ENCODE measurements at places on chromosomes 2 and 18.

- no peak for DNase-seq
Observed at GRCh38 chr2:6410313-6410712, 455.4 kb downstream of the CMPK2 start.

DNA sequence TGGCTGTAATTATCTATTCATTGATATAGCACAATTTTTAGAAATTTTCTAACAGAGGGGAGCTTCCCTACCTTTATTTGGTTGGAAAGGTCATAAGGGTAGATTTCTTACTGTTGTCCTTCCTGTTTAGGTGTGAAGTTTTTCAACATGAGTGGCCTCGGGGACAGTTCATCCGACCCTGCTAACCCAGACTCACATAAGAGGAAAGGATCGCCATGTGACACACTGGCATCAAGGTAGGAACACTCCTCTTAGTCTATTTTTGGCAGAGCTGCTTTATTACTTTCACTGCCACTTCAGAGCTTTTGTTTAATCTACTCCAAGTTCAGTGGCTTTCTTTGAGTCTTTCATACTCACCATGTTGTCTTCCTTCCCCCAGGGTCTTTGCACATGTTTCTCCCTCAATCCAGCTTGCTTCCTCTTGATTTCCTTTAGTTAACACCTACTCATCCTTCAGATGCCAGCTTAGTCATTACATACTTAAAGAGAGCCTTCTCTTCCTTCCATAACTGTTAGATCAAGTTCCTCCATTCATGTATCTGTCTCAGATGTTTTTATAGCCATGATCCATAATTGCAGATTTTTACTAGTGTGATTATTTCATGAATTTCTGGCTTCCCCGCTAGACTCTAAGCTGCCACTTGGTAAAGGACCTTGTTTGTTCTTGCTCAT, 134.5 kb downstream of the PTRHD1 start:
- no peak for DNase-seq

DNA sequence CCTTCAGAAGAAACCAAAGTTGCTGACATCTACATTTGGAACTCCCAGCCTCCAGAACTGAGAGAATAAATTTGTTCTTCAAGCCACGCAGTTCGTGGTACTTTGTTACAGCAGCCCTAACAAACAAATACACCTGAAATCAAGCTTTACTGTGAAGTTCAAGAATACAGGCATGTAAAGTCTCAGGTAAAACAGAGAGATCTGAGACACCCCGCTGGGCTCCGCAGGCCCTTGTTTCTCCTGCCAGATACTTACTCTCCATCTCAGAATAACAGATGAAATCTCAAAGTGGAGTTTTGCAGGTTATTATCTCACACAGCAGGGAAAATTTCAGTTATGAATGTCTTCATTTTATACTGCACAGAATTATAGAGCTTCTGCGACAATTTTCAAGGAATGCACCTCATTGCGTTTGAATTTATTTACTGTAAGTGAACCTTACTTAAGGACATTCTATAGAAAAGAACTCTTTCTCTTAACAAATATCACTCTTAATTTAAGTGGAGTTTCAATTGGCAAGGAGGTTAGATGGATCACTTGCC, 492.4 kb upstream of the LRATD1 start:
- no peak for DNase-seq

GRCh38 chr2:168030862-168031624, 216.4 kb downstream of the STK39 start:
- no peak for DNase-seq

DNA sequence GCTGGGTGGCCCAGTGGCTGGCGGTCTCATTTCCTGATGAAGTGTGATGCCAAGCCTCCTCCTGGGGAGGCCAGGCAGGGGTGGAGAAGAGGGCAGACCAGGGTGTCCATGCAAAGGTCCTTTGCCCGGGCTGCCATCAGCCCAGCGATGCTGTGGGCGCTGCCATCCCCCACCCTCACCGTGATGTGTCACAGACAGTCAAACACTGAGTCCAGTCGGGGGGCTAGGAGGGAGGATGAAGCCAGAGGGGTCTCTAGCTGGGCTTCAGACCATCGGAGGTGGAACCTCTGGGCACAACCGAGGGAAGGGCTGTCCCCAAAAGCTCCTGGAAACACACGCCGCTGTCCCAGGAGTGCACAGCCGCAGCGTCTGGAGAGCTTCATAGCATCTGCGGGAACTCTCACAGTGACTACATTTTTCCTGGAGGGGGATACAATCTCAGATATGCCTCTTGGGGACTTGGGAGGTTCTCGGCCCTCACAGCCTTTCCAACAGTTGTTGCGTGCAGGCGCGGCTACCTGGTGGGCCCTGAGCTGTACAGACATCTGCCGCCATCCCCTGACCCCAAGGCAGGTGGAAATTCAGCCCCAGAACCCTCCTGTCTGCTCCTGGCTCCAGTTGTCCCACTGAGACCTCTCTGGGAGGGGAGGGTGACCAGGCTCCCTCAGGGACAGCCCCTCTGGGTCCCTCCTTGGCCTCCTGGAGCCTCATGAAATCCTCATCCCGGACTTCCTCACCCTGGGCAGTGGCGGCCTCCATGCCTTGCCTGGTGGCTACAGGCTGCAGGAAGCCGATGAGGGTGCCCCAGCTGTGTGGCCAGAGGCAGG, 26.5 kb upstream of the OTOS start:
- no peak for DNase-seq

GRCh38 chr2:13676269-13676668, 956.2 kb upstream of the LRATD1 start:
- no peak for DNase-seq

GRCh38 chr2:86695053-86695691, 24.9 kb upstream of the RMND5A start:
- no peak for DNase-seq

GRCh38 chr2:24509425-24509824, 18.4 kb downstream of the NCOA1 start:
- no peak for DNase-seq

DNA sequence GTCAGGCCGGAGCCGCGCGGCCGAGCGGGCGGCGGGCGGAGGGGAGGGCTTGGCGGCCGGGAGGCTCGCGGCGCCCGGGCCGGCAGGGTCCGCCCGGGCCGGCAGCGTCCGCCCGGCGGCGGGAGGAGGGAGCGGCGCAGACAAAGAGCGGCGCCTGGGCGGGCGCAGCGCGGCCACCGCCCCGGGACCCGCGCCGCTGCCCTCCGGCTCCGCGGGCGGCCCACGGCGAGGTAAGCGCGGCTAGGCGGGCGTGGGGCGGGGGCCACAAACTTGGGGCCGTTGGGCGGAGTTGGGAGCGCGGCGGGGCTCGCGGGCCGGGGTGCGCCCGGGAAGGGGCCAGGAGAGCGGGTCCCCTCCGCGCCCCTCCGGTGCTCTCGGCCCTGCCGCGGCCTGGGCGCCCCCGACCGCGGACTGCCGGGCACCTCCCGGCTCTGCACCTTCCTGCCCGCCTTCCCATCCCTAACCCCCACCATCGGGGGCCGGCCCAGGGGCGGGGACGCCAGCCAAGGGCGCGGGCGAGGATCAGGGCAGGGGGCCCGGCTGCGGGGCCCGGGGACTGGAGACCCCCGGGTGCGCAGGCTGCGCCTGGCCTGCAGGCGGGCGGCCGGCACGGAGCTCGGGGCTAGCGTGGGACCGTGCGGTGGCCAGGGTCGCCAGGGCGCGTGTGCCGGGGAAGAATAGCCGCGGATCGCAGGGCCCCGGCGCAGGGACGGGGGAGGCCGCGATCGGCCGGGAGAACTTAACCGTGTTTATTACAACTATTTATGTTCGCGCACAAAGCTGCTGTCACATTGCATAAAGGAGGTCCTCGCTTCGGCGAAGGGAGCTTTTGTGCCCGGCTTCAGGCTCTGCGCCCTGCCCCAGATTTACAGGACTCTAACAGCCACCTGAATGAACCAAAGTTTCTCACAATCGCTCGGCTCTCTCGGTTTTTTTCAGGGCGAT, at the start of gene NCK2:
TSS of gene NCK2 (plus strand) at position 4 of the 945 bp plus-strand sequence. CDS start 110,152 bp downstream, outside the sequence.
- DNase-seq: no peak

DNA sequence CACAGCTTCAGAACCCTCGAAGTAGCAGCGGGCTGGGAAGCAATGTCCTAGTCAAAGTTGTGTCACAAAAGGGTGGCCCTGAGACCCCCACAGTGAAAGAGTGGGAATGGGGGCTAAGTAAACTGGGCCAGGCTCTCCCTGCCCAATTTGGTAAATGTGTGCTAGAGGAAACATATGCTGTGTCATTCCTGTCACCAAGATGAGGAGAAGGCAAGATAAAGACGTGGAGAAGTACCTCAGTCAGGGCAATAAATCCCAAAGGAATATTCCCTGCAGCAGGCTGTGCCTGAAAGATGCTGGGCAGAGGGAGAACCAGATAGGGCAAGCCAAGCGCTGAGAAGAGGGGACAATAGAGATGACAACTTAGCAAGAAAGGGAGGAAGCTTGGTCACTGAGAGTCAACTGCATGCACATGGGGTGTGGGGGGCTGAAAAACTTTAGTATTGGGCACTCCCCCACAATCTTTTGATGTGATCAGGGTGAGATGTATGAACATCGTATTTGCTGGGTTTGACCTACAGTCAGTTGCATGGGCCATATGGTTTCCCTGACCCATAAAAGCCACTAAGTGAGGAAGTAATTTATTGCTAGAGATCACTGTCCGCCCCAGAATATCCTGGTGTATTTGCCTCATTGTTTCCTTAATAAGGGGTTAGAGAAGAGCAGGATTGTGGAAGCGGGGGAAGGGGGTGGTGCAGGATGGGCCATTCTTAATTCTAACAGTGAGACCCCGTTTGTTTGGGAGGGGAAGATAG, 49.9 kb upstream of the CXCR4 start:
- no peak for DNase-seq

DNA sequence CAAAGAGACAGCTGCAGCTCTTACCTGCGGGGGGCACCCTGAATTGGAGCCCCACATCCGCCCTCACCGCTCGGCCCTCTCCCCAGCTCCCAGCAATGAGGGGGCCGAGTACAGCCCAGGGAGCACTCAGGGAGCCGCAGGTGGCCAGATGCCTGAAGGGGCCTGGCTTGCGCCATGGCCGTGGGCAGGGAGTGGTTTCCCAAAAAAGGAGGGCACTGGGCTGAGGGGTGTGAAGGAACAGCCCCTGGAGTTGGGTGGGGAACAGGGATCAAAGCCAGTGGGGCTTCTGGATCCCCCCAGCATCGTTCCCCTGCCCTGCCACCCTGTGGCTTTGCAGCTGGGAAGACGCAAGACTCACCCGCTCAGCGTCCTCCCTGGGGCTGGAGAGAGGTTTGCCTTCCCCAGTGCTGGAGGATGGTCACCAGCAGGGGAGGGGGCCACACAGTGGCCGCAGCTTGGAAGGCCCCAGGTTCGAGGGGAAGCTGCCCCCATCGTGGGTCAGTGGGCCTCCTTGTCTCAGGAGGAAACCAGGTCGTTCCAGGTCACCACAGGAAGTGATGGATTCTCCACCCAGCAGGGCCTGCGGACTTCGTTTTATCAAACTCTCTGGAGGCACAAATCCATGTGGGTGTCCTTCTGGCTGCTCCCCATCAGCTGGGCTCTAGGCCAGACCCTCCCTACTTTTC, 68.2 kb upstream of the HPCAL1 start:
- DNase-seq: no peak

DNA sequence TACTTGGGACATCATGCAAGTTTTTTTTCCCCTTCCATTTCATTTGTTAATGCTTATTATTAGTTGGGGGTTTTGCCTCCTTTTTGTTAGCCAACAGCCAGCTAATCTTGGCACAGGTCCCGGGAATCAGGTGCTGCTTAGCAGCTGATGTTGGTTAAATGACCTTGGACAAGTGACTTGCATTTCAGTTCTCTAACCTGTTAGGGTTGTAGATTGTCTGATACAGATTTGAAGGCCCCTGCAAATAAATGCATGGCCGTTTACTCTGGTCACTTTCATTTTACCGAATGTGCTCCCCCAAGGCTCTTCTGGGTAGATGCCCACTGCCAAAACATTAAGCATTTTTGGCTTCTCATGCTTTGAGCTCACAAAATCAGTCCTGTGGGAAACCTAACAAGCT, 120.9 kb downstream of the SPTBN1 start:
- DNase-seq: no peak

DNA sequence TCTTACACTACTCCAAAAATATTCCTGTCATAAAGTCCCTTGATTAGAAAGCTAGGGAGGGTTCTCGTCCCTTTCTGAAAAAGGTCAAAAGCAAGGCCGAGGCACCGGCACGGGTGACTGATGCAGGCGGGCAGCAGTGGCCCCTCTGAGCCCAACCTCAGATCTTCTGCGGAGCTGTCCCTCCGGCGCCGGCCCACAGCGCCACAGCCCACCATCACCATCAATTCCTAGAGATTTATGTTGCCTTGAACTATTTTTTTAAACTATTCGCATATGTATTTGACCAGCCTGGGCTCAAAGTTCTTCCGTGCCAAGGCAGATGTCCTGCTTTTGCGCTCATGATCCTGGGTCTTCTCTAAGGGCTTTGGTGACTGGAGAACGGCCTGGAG, 26.8 kb downstream of the PRELID3A start:
- no peak for DNase-seq

- DNase-seq: no peak
Observed at GRCh38 chr2:102366406-102367112, 11.0 kb downstream of the IL18R1 start.

DNA sequence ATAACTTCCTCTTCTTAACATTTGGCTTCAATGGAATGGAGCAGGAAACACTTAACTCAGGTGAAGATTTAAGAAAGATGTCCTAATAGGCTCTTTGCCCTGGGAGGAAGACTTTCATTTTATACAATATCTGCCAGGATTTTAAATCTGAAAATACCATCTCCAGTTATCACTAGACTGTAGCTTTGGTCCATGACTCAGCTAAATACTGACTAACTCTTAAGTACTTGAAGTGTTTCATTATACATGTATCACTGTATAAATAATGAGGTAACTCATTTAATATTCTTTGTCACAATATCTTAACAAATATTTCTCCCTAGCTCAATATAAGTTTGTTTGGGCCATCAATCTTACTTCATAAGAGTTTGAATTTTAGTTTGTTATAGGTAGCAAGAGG, 34.7 kb downstream of the RBKS start:
- DNase-seq: no peak

DNA sequence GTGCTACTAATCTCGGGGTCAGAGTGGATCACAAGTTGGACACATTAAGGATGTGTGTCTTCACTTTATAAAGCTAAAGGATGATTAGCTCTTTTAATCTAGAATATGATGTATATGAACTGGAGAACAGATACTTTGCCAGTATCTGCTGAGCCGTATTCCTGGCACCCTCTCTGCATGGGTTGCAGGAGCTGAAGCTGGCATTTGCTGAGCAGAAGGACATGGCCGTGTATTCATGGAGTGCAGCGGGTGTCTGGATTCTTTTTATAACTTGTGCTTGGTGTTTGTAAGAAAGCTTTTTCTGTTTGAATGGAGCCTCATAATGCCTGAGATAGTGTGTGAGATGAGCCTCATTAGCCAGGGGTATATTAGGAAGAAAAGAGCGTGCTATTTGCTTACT, 103.9 kb upstream of the MCFD2 start:
- no peak for DNase-seq

DNA sequence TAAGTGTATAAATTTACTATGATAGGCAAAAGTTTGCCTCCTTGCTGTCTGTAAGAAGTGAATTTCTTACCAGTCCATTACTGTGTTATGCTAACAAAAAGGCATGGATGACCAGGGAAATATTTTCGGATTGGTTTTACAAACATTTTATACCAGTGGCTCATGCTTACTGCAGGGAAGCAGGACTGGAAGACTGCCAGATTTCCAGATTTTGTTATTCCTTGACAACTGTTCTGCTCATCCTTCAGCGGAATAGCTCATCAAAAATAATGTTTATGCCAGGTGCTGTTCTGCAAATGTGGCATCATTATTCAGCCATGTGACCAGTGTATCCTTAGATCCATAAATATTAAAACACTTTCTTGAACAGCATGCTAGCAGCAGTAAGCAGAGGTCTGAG, 40.4 kb upstream of the NETO1 start:
- no peak for DNase-seq

- DNase-seq: no peak
Observed at GRCh38 chr2:19490846-19491435, 132.5 kb upstream of the OSR1 start.

GRCh38 chr2:241680827-241681599, 5.6 kb downstream of the DTYMK start:
- DNase-seq: no peak
